ENCODE measurements at places on chromosomes 3 and 15. TPM values are rescaled to one million over a fixed set of nuclear protein-coding genes. Genes with fewer than 3 reads are reported as not detected.

CHST14 gene
- 6.7 TPM for total RNA-seq

GRCh38 chr15:58438956-58439355 is 7.2 kb downstream of the LIPC start:
- H3K27ac ChIP-seq = no peak overlapping the region
- DNase-seq = peak; percentile 69
- no peaks in the 10 kb centered on the region for H3K36me3 ChIP-seq
- H3K4me1 ChIP-seq = peaks cover 26% of the 10 kb centered on the region
- no peak overlapping the region for H3K4me3 ChIP-seq

DNA sequence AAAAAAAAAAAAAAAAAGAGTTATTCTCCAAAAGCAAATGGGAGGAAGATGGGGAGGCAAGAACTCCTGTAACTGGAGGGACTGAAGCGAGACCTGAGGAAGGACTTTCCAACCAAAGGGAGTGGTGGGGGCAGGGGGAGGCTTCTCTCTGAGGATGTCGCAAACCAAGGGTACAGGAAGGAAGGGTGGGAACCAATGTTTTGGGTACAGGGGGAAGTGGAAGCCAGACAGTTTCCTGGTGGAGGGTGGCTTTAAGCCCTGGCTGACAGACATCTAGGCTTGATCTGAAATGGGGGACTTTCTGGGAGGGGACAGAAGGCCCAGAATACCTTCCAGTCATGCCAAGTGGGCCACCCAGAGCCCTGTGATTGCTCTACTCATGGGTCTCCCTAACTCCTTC is 27.0 kb downstream of the VIPR1 start:
- DNase-seq = no peak
- no peak overlapping the region for H3K4me3 ChIP-seq
- no peak overlapping the region for H3K27ac ChIP-seq
- H3K36me3 ChIP-seq = no peaks in the 10 kb centered on the region
- no peaks in the 10 kb centered on the region for H3K4me1 ChIP-seq

- no peaks in the 10 kb centered on the region for H3K27me3 ChIP-seq
- H3K27ac ChIP-seq = no peak within 1 kb of the TSS
- DNase-seq = peak; percentile 24
- no peaks in the 10 kb centered on the region for H3K4me1 ChIP-seq
- H3K4me3 ChIP-seq = peak within 1 kb of the TSS; percentile 38
Measured at GRCh38 chr3:69385723-69386555, at the start of gene FRMD4B. Gene FRMD4B (minus strand): TSS chr3:69386088. CDS start chr3:69385989, 99 bp downstream.

DNA sequence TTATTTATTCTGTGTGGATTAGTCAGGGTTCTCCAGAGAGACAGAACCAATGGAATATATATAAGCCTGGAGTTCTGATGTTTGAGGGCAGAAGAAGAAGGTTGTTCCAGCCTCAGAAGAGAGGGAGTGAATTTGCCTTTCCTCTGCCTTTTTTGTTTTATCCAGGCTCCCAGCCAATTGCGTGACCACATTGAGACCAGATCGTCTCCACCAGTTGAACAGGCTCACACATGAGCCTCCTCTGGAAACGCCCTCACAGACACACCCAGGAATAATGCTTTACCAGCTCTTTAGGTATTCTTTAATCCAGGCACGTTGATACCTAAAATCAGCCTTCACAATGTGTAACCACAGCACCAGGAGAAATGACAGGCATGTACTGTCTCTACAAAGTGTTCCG is 923.1 kb downstream of the TBL1XR1 start:
- H3K36me3 ChIP-seq = no peaks in the 10 kb centered on the region
- no peaks in the 10 kb centered on the region for H3K27me3 ChIP-seq
- H3K4me3 ChIP-seq = no peak overlapping the region
- H3K4me1 ChIP-seq = no peaks in the 10 kb centered on the region
- DNase-seq = no peak

DNA sequence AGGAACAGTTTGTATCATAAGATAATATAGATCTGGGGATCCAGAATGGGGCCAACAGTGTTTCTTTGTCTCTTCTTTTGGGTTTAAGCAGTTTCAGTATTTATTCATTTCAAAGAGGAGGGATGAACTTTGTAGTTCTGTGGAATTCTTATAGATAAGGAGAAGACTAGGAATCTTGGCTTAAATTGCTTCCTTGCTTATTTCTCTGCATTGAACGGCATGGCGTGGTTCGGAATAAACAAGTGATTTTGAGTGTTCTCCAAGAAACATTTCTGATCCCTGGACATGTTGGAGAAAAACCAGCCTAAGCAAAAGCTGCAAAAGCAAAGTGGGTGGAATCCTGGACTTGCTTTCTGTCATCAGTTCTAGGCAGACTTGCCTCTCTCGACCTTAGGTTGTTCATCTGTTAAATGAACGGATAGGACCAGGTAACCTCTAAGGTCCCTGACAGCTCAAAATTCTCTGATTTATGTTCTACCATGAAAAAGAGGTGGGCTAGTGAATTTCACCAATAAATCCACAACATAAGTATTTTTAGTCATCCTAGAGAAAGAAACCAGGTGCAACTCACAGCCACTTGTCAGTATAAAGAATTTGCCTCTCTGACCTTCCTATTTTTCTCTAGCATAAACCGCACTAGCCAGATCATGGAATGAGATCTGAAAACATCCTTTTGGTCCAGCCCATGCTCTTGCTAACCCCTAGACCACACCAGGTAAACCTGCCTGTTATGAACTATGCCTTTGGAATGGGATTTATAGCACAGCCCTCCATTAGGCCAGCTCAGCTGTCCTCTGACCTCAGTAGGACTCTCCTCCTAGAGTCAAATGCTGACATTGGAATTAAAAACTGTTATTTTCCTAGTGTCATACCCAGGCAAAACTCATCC is 78.8 kb downstream of the CLDN11 start:
- H3K4me1 ChIP-seq = peaks cover 5% of the 10 kb centered on the region
- H3K27ac ChIP-seq = no peak overlapping the region
- H3K4me3 ChIP-seq = no peak overlapping the region
- no peak for DNase-seq
- H3K27me3 ChIP-seq = no peaks in the 10 kb centered on the region
- peaks cover 3% of the 10 kb centered on the region for H3K36me3 ChIP-seq

DNA sequence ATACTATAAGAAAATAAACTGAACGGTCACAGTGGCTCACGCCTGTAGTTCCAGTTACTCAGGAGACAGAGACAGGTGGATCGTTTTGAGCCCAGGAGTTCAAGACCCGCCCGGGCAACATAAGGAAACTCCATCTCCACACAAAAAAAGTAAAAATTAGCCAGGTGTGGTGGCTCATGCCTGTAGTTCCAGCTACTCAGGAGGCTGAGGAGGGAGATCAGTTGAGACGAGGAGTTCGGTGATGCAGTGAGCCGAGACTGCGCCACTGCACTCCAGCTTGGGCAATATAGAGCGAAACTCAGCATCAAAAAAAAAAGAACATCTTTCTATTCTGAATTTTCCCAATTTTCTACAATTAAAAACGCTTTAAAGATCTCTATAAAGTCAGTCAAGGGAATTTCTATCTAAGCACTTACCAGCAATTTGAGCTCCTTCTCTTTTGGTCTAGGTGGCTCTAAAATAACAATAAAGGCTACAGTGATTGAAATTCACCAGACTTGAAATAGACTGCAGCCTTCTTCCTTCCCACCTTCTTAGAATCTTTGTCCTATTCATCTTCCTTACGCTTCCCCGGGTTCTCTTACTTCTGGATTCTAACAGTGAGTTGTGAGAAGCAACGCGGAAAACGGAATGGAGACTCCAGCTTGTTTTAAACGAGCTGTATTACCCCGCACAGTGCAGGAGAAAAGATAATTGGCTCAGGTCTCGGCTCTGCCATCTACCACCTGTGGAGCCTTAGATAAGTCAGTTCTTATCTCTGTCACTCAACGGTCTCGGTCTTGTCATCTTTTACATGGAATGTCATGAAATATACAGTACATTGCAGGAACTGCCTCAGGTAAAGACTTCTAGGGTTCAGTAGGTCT is 812 bp upstream of the SEC62 start:
- peak overlapping the region; percentile 48 for H3K4me3 ChIP-seq
- peak overlapping the region; percentile 89 for H3K27ac ChIP-seq
- H3K27me3 ChIP-seq = no peaks in the 10 kb centered on the region
- H3K4me1 ChIP-seq = peaks cover 6% of the 10 kb centered on the region

GRCh38 chr3:188529228-188529627 is 375.3 kb downstream of the LPP start:
- peak; percentile 37 for DNase-seq
- no peaks in the 10 kb centered on the region for H3K4me1 ChIP-seq
- H3K4me3 ChIP-seq = no peak overlapping the region
- H3K27ac ChIP-seq = no peak overlapping the region

DNA sequence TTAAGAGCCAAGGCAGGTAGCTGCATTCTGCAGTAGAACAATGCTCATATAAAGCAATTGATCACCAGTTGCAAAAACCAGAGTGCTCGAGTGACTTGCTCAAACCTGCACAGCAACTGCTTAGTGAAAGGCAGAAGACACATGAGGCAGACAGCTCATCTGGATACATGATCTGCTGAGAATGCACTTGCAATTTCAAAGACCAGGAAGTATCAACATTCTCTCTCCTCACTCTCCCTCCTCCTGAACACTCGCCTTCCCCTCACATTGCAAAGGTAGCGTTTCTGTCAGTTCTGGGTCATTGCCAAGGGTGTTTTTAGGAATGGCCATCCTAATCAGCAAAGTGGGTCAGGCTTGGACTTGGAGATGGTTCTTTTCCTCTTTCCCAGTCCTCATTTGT is 61.0 kb downstream of the BFSP2 start:
- no peak overlapping the region for H3K27ac ChIP-seq
- no peaks in the 10 kb centered on the region for H3K4me1 ChIP-seq
- H3K4me3 ChIP-seq = no peak overlapping the region
- DNase-seq = no peak
- no peaks in the 10 kb centered on the region for H3K36me3 ChIP-seq

DNA sequence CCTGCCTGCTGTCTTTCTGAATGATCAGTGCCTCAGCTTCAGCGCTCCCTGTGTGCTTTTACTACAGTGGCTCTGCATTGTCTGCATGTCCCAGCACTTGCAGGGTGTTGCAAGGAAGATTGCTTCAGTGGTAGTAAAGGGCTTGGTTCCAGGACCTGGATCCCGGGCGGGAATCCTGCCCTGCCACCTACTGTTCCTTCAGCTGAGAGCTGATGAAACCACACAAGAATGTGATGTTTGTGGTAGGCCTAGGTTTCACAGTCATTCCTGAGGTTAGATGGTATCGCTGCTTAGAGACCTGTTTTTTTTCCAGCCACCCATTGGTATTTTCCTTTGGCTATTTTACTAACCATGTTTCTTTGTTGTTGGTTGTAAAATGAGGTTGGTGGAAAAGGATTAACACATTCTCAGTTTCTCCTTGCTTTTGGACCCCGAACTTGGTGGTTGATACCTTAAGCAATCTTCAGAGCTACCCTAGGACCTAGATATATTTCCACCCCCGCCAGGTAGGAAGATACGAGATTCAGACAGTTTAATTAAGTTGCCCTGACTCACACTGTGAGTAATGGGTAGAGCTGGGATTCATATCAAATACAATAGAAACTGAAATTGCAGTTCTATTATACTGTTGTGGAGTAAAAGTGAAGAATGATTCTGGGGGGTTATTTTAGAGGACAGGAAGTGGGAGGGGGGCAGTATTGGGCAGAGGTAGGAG is 11.4 kb downstream of the GPR87 start:
- no peaks in the 10 kb centered on the region for H3K27me3 ChIP-seq
- H3K4me3 ChIP-seq = no peak overlapping the region
- H3K36me3 ChIP-seq = no peaks in the 10 kb centered on the region
- peak overlapping the region; percentile 42 for H3K27ac ChIP-seq
- peaks cover 28% of the 10 kb centered on the region for H3K4me1 ChIP-seq

DNA sequence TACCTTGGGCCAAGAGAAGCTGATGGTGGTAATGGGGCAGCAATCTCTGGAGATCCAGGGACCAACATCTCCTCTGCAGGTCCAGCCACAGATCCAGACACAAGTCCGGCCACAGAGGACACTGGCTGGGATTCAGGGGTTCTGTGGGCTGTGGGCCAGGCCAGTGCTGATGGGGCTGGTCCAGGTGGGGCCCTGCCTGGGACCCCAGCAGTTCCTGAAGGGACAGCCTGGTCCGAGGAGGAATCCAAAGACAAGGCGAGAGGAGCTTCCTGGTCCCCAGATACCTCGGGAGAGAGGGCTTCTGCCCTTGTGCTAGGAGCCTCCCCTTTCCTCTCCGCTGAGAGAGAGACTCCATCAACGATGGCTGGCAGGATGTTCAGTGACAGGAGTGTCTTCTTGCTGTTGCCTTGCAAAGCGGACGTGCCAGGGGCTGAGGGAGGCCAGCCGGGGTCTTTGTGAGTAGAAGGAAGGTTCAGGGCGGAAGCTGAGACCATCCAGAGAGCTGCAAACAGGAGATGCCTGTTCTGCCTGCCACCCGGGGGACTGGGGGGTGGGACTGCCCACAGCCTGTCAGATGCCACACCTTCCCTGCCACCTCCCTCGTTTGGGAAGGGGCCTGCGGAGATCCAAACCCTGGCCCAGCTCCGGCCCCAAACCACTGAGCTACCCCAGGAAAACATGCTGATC is 24.5 kb upstream of the GOLGA6C start:
- no peak for DNase-seq
- no peak overlapping the region for H3K27ac ChIP-seq
- peaks cover 22% of the 10 kb centered on the region for H3K27me3 ChIP-seq
- no peaks in the 10 kb centered on the region for H3K4me1 ChIP-seq
- H3K4me3 ChIP-seq = no peak overlapping the region

DNA sequence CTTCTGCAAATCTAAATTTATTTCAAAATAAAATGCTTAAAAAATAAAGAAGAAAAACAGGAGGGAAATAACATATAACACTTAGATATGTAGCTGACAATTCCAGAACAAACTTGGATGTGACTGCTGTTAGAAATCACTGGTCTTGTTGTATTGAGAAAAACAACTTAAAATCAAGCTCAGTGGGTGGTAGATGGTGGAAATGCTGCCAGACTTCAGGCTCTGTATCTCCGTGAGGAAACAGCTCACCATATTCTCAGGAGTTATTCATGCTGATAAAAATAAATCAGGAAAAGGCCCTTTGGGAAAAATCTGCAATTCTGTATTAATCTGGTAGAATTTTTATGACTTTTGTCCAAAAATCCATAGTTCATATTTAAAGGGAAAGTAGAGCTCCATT is 477.6 kb downstream of the RAP2B start:
- no peak overlapping the region for H3K27ac ChIP-seq
- no peaks in the 10 kb centered on the region for H3K4me1 ChIP-seq
- no peaks in the 10 kb centered on the region for H3K27me3 ChIP-seq
- H3K4me3 ChIP-seq = no peak overlapping the region
- DNase-seq = no peak

- DNase-seq = no peak
- H3K27me3 ChIP-seq = no peaks in the 10 kb centered on the region
- H3K27ac ChIP-seq = no peak overlapping the region
- no peak overlapping the region for H3K4me3 ChIP-seq
- H3K36me3 ChIP-seq = no peaks in the 10 kb centered on the region
Measured at GRCh38 chr15:53110999-53111398, 320.9 kb upstream of the ONECUT1 start.

NUP210 gene
- 0.33 TPM for total RNA-seq
